ENCODE measurements at places on chromosomes 6 and 20.

DNA sequence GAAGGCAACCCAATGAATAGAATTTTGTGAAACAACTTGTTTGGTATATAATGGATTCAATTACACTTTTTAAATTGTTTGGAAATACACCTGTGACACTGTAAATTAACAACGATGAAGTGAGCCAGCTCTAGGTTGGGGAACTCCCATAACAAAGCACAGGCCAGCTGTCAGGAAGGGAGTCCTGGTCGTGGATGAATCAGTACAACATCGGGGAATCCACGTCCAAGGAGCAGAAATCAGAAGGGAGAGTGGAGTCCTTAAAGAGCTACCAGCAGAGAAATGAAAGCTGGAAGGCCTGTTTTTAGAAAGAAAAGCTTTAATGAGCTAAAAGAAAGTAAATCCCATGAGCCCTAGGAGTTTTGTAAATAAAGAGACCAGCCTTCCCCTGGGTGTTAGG is 223.1 kb upstream of the SLC35B3 start:
- DNase-seq: no peak

- DNase-seq: peak; percentile 64
These were observed 183.6 kb downstream of the PRL start for GRCh38 chr6:22113026-22113766.

DNA sequence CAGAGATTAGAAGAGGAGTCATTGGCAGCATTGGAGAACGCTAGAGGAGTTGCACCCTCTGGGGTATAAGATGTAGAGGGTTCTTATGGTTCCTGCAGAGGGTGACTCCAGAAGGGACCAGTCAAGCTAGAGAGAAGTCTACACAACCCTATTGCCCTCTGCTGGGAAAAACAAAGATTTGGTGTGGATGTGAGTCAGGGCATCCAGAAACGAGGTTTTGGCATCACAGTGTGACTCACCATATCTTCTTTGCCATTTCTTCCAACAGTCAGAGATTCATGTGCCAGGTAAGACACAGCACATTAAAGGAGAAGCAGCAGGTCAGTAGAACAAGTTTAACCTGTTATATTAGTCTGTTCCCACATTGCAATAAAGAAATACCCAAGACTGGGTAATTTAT is 598.8 kb downstream of the MAFB start:
- DNase-seq: no peak

DNA sequence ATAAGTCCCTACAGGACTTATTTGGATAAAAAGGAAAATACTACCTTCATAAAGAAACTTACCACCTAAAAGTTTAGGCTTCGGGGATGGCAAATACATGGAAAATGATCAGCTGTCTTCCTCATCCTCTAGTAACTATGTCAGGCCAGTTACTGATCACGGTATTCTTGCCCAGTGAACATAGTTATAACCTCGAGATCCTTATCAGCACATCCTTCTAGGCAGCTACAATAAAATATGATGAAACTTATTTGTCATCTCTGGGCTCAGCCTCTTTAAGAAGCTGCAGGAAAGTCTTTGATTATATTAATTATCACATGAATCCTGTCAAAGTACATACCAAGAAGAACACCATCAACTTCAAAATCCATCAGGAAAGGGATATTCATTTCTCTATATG is 41.8 kb downstream of the SF3B5 start:
- no peak for DNase-seq

DNA sequence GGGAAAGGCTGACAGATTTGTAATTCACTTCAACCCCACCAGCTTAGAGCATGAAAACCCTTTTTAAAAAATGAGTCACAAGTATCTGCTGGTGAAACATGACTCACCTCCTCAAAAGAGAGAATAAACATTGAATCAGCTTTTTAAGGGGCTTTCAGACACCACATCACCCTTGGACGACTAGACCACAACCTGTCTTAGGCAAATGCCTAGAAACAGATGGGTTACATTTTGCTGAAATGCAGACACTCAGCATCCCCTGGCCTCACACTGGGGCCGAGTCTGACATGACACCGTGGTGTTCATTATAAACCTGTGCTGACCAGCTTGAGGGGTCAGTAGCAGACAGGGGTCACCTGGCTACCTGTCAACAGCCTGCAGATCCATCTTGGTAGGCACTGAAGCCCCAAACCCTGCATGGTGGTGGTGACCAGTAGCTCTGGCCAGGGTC is 175.3 kb upstream of the CST7 start:
- DNase-seq: peak; percentile 60

DNA sequence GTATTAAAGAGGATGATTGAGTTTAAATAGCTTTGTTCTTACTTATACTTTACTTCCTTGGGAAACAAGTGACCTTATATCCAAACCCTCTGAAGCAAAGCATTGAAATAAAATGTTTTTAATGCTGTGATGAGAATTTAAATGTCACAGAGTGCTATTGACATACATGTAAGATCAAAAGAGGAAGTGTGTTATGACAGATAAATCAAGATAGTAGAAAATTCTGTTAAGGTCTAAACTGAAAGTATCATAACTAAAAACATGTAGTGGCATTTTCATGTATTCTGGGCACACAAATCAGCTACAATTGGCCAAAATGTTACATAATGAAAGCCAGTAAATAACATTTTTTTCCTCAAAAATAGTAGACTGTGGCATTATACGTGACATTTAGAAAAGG is 318.0 kb downstream of the GRIK2 start:
- no peak for DNase-seq

DNA sequence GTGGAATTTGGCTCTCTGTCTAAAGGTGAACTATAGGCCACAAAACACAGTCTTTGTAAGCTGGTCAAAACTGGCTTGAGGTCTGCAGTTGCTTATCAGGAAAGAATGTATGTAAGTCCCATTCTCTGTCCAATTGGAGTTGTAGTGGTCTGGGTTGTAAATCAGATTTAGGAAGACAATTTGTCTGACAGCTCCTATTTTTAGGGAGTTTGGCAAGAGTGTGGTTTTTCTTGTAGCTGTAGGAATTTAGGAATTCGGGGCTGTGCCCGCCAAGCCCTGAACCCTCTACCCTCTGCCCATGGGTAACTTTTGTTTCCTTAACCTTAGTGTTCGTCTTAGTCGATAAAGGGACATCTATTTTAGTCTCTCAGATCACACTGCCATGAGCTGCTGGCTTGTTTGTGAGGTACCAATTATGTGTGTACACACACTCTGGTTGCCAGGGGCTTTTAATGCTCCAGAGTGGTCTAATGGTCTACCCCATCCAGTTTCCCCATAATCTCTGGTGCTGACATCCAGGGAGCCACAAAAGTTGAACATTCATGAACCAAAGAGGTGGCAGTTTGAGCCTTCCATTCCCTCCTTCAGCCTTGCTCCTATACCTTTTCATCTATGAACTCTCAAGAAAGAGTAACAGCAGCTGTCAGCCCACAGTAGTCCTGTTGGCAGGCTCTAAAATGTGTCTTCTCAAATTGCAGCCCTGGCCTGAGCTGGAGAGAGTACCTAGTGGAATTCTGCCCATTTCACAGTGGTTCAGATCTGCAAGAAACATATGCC is 93.0 kb downstream of the ANKRD6 start:
- no peak for DNase-seq

All from suprapubic skin (tissue), 4 donors.